ENCODE measurements at places on chromosomes 3 and 15. TPM values are rescaled to one million over a fixed set of nuclear protein-coding genes. Genes with fewer than 3 reads are reported as not detected.

The FNDC3B gene
- 134 TPM for total RNA-seq

The FXR1 gene
- 136 TPM for total RNA-seq

The IQSEC1 gene
- total RNA-seq = 57.1 TPM

The GLDN gene
- not detected for total RNA-seq

The SLC6A11 gene
- total RNA-seq = not detected

The SQOR gene
- 78.0 TPM for total RNA-seq

- DNase-seq = no peak
Measured at GRCh38 chr3:156582532-156583183, 27.7 kb upstream of the SSR3 start.

DNA sequence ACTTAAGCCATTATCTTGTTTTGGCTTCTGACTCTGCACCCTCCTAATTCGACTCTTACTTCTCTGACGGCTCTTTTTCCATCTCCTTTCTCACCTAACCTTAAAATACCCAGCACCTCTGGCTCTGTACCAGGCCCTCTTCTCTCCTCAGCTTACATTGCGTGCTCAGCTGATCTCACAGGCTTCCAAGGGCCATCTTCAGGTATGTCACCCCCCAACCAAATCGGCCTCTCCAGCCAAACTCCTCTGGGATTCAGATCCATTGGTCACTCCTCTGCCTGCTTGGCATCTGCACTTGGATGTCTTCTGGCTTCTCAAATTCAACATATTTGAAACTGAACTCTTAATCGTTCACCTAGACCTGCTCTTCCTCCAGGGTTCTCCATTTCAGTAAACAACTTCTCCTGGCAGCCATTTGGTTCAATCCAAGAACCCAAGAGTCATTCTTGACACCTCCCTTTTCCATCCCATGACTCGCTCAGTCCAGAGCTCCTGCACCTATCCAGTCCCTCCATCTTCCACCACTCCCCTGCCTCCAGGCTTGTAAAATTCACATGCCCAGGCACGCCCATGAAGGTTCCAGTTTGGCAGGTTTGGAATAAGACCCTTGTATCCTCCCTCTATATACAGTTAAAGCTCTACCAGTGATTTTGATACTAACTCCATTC is 35.2 kb upstream of the SLC41A3 start:
- no peak for DNase-seq

GRCh38 chr3:184016169-184016570 is 1.5 kb downstream of the ABCC5 start:
- DNase-seq = no peak

DNA sequence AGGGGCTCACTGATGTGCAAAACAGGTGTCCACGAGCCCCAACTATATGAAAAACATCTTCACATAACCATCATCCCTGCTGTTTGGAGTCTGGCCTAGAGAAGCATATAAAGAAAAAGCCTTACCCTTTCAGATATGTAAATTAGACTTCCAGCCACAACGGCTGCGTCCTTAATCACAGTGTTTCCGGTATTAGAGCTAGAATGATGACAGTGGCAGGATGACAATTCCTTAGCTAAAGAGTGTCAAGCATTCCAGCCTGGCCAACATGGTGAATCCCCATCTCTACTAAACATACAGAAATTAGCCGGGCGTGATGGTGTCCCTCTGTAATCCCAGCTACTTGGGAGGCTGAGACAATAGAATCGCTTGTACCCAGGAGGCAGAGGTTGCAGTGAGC is 19.5 kb upstream of the SAMD7 start:
- DNase-seq = no peak

DNA sequence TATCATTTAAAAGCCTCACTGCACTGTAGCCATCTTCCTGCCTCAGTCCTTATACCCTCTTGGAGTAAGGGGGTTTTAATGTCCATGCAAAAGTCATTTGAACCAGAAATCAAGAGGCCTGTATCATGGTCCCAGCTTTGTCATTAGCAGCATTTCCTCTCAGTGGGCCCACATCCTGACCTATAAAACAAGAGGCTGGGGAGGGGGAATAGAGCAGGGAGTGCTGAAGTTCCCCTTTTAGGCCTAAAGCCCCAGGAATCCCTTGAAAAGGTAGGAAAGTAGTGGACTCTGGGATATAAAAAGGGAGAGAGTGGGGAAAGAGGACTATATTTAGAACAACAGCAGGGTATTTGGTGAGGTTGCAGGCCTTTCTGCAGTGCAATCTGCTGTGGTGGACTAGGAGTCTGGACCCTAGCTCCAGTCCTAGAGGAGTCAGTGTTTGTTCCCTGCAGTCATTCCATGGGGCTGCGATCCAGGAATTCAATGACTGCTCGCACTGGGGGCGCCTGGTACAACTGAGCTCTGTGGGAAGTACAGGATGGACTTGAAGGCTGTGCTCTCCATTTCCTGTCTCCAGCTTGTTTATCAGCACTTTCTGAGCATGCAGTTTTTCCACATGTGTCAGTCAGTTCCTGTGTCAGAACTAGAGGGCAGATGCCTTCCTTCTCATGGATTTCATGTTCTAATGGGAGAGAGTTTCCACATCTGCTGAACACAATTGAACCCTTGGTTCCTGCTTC is 46.8 kb downstream of the PDHB start:
- peak; percentile 76 for DNase-seq

DNA sequence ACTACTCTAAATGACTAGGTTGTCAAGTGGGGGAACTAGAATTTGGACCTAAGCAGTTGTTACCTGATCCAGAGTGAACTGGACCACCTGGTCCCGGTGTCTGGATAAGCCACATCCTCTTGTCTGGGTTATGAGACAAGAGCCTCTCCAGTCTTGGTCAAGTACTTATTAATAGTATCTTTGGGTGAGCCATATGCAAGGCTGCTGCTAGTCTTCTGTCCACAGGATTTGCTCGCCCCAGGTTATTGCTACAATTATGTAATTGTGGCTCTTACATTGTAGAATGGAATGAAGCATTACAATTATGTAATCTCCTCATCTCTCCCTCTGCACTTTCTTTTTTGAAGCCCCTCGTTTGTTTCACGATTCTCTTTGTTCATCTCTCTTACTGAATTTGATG is 24.0 kb upstream of the AGBL1 start:
- no peak for DNase-seq

GRCh38 chr3:120642368-120642948 is 39.6 kb downstream of the HGD start:
- DNase-seq = peak; percentile 25

GRCh38 chr15:38522922-38523321 is 41.7 kb downstream of the RASGRP1 start:
- DNase-seq = no peak

DNA sequence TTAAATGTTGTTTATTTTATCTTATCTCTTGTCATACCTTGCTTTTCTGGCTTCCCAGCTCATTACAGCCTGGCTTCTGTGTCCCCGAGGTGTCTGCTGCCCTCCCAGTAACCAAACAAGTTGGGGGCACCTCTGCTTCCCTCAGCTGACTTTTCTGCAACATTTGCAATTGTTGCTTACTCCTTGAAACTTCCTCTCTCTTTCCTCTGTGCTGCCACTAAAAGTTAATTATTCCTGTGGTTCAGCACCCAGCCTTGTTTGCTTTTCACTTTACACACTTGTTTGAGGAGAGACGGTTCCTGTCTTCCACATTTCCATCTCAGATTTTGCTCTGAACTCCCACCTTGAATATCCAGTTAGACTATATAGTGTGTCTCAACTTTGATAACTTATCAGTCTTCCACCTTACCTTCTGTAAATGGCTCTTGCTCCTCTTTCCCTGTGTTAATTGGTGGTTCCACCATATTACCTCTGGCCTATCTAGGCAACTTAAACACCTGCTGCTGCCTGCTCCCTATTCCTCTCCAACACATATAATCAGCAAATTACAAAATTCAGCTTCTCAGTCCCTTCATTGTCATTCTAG is 21.6 kb downstream of the MCTP2 start:
- DNase-seq = no peak

GRCh38 chr3:27720899-27721716 is 1.0 kb downstream of the EOMES start:
- no peak for DNase-seq

DNA sequence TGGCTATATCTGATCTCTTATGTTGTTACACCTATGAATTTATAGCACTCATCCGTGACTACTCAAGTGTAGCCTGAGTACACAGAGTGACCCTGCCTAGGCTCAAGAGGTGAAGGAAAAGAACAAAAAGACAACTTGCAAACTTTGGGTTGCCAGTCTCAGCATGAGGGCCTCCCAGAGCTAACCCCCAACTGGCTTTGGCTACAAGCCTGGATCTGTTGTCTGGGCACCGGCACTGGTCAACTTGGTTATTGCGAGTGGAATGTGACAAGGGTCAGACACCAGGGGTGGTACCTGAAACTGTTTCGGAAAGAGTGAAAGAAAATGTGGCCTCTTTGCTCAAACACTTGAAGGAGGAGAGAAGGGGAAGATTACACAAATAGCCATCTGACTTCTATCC is 49.5 kb upstream of the BCL6 start:
- DNase-seq = no peak

DNA sequence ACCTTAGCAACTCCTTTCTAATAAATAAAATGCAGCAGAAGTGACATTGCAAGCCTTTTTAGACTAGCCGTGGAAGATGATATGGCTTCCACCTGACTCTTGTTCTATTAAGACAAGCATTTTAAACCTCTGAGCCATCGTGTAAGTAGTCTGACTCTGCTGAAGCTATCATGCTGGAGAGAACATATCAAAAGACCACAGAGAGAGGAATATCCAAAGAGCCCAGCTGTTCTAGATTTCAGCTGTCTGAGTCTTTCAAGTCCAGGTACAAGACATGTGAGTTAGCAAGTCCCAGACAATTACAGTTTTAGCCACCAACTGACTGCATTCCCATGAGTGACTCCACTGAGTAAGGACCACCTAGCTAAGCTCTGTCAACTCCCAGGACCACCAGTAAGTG is 517.0 kb upstream of the NAALADL2 start:
- DNase-seq = no peak

DNA sequence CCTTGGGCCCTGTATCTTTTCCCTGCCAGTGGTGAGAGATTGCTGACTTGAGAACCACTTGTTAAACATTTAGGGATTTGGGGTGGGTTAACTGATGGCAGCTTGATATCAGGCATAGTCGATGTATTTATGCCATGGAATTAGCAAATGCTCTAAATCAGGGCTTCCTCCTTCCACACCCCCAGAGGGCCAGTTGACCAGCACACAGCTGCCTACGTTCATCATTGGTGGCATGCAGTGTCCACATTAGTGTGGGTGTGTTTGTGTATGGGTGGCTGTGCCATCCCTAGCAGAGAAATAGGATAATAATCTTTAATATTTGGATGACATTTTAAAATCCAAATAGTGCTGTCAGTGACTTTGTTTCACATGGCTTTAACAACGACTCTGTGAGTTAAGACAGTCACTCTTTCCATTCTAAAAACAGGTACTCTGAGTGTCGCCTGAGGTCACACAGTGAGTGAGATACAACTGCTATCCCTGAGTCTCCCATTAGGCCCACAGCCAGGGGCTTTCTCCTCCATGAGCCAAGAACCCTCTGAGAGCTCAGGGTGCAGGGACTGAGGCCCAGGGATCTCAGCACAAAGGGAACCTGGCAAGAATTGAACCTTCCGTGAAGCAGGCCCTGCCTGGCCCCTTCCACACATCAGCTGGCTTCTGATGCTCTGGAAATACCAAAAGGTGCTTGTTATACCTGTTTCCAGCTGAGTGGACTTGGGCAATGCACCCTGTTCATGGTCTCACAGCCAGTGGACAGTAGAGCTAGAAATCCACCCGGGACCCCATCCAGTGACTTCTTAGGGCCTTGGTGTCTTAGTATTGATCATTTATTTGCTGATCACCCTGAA is 4.3 kb upstream of the LTF start:
- no peak for DNase-seq

DNA sequence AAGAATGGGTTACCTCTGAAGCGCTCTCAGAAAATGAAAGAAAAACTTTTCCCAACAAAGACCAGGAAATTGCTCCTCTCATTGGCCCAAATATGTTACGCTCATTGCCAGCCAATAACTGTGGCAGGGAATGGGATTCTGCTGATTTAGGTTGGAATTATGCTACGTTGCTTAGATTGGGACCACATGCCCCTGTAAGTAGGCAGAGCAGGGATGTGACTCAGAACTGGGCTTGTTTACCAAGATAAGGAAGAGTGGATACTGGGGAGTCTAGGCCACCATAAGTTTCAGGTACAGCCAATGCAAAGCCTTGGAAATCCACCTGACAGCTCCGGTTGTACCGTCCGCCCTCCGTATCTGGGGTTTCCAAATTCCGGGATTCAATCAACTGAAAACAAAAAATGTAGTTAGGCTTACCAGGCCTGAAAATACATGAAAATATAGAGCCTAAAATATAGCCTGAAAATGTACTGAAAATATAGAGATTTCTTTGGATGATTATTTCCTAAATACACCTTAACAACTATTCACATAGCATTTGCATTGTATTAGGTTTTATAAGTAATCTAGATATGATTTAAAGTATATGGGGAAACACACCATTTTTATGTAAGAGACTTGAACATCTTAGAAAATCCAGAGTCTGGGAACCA is 1.5 kb upstream of the TCF12 start:
- DNase-seq = no peak

- DNase-seq = no peak
Measured at GRCh38 chr3:139888561-139889140, 46.3 kb upstream of the CLSTN2 start.

GRCh38 chr15:75048394-75048793 is 25.0 kb downstream of the PPCDC start:
- DNase-seq = no peak

- no peak for DNase-seq
Measured at GRCh38 chr3:23455084-23455483, 252.0 kb downstream of the UBE2E2 start.

- no peak for DNase-seq
Measured at GRCh38 chr15:29039466-29040369, 153.9 kb downstream of the APBA2 start.

DNA sequence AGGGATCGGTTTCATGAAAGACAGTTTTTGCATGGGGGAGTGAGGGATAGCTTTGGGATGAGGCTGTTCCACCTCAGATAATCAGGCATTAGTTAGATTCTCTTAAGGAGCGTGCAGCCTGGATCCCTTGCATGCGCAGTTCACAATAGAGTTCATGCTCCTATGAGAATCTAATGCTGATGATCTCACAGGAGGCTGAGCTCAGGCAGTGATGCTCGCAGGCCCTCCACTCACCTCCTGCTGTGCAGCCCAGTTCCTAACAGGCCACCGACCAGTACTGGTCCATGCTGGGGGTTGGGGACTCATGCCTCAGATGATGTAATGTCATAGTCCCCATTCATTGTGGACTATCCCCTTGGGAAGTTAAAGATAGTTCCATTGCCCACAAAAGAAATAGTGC is 255.8 kb downstream of the CACNA2D3 start:
- DNase-seq = no peak

- DNase-seq = no peak
Measured at GRCh38 chr15:66097151-66098021, 156.2 kb downstream of the MEGF11 start.
